NCI-H2029 (cell line): ENCODE measurements at places on chromosomes 2 and 18.

GRCh38 chr2:217149087-217149660 lies 289.3 kb upstream of the TNP1 start:
- DNase-seq = no peak

DNA sequence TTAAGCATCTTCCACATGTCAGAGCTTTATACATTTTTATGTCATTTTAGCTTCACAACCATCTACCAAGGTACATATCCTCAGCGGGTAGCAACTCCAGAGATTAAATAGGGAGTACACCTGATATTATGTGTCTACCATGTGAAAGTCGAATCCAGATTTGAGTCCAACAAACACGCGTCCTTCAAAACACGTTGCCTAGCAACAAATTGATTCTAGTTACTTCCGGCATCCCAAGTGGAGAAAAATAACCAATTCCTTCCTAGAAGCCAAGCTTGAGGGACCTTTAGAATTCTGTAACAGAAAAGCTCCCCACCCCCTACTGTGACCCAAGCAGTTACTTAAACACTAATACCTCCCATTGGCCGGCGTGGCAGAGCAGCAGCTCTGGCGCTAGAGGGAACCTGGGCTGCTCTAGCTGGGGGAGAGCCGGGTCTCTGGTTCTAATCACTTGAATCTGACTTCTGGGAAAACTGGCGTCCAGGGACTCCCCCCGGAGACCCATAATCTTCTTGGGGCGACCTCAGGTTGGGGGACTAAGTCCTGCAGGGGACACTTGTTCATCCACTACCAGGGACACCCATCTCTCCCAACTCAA lies at the start of gene ERICH2:
ERICH2 (plus strand) TSS at position 371 of the 598 bp plus-strand sequence. CDS start 304 bp downstream, outside the sequence.
- DNase-seq = peak; percentile 82

- no peak for DNase-seq
These were observed 17.3 kb downstream of the ADRA2B start for GRCh38 chr2:96098900-96099590.

- DNase-seq = no peak
These were observed 179.6 kb downstream of the FAM124B start for GRCh38 chr2:224222291-224222690.

DNA sequence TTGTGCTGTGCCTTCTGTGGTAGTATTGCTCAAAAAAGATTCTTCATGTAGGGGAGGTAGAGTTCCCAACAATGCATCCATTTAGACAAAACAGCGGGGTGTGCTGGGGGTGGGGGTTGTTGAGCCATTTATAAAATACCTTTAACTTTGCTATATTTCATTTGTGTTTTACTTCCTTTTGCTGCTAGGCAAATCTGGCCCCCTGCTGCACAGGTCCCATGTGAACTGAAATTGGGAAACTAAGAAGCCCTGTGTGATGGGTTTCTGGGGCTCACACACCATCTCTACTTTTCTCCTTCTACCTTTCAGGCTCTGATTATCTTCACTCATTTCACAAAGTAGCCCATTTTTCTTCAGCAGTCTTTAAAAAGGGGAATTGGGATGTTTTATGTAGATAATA lies 52.7 kb upstream of the ITGA4 start:
- DNase-seq = no peak

DNA sequence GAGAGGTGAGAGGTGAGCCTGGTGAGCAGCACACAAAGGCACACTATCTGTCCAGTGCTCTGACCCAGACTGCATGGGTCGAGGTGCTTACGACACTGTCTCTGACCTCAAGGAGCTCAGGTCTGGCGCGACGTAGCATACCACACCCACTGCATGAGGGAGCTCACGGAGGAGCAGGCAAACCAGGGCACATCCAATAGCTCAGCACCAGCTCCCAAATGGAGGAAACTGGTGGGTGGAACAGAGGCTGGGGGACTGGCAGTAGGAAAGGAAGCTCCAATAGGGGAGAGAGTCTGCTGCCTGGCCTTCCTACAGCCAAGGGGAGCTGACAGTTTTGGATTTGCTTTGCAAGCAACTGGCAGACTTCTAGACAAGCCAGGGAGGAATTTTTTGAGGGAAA lies 36.3 kb downstream of the CELF4 start:
- DNase-seq = no peak

GRCh38 chr2:205902041-205902899 lies 183.7 kb downstream of the INO80D start:
- no peak for DNase-seq

- no peak for DNase-seq
These were observed 10.5 kb upstream of the IL1A start for GRCh38 chr2:112794841-112795240.

DNA sequence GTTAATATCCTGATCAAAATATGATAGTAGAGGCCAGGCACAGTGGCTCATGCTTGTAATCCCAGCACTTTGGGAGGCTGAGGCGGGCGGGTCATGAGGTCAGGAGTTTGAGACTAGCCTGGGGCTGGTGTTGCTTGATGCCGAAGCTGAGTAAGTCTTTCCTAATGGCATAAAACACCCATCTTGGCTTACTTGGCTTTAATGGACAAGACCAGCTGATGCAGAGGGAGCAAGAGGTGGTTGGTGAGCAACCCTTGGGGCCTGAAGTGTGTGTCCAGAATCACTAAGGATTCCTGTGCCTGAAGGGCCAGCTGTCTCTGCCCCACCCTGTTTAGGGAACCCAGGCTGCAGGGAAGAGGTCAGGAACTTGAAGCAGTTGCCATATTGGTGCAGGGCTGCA lies 217.2 kb downstream of the ARL4C start:
- DNase-seq = no peak

- DNase-seq = no peak
These were observed 65.3 kb downstream of the PTPRM start for GRCh38 chr18:7632152-7633098.

DNA sequence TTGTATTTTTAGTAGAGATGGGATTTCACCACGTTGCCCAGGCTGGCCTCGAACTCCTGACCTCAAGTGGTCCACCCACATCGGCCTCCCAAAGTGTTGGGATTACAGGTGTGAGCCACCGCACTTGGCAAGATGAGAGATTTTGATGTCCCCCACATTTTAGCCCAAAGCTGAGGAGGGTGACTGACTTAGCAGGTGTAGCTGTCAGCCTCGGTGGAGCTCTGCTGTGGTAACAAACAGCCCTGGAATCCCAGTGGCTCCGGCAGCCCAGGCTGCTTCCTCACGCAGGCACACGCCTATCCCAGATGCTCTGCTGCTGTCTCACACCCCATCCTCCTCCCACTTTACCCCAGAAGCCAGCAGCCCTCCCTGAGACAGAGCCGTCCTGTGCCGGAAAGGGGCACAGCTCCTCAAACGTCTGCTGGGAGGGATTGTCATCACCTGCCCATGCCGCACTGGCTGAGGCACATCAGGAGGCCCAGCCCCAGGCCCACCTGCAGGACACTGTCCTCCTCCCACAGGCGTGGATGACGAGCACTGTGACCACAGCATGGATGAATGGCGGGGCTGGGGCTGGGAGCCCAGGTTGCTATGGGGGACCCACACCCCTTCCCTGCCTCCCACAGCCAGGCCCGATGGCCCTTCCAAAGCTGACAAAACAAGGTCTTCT lies 10.6 kb upstream of the BOK start:
- DNase-seq = no peak
